ENCODE measurements at places on chromosomes 3 and 15. TPM values are rescaled to one million over a fixed set of nuclear protein-coding genes. Genes with fewer than 3 reads are reported as not detected.

DNA sequence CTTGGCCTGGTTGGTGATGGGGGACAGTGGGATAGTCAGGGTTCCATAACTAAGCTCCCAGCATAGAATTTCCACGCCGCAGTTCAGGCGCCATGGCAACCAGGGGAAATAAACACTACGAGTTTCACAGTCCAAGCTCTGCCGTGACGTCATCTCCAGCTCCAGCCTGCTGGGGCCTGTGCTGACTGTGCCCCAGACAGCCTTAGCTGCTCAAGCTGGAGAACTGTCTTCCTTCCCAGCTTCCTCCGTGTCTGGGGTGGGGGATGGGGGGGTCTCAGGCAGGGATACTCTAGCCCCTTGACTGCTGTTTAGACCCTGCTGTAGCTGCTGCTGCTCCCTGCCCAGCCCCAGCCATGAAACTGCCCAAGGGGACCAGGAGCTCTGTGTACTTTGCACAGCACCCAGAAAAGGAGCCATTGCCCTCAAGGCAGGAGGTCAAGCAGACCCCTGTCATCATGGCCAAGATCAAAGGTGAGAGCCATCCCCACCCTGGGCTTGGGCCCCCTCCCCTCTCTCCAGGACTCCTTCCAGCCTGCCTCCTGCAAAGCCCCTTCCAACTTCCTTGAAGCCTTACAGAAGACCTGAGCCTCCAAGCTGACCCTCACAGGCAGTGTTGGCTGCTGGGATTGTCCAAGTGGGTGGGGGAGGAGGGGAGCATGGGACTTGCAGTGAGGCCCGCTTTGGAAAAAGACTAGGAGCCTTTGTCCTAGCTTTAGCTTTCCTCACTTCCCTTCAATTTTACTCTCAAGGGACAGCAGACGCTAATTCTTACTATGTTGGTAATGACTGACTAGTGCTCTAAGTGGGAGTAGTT lies 11.4 kb upstream of the CSPG4 start:
- H3K36me3 ChIP-seq = no peaks in the 10 kb centered on the region
- DNase-seq = peak; percentile 80
- no peaks in the 10 kb centered on the region for H3K4me1 ChIP-seq
- no peak overlapping the region for H3K4me3 ChIP-seq

- DNase-seq = no peak
- no peak overlapping the region for H3K4me3 ChIP-seq
- no peak overlapping the region for H3K27ac ChIP-seq
- H3K27me3 ChIP-seq = no peaks in the 10 kb centered on the region
Observed at GRCh38 chr3:189394599-189395121, 222.9 kb downstream of the TPRG1 start.

GRCh38 chr3:169179321-169179720 lies 484.2 kb downstream of the MECOM start:
- no peaks in the 10 kb centered on the region for H3K4me1 ChIP-seq
- H3K27me3 ChIP-seq = no peaks in the 10 kb centered on the region
- H3K27ac ChIP-seq = no peak overlapping the region

DNA sequence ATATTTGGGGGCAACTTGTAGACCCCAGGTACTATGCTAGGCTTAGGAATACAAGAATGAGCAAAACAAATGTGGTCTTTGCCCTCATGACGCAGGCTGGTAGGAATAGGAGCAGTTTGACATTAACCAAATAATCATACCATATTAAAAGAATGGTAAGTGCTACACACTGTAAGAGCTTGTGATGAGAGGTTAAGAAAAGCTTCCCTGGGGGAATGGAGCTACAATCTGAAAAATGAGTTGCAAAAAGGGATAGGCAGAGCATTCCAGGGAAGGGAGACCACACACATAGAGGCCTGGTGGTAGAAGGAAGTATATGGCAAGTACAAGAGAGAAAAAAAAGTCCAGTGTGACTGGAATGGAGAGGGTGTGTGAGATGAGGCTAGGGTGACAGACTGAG lies 37.3 kb downstream of the TMOD3 start:
- peaks cover 9% of the 10 kb centered on the region for H3K36me3 ChIP-seq
- H3K27ac ChIP-seq = no peak overlapping the region
- no peaks in the 10 kb centered on the region for H3K27me3 ChIP-seq
- no peaks in the 10 kb centered on the region for H3K4me1 ChIP-seq
- no peak for DNase-seq

GRCh38 chr15:63628123-63628822 lies 31.1 kb downstream of the FBXL22 start:
- no peaks in the 10 kb centered on the region for H3K4me1 ChIP-seq
- DNase-seq = no peak
- no peaks in the 10 kb centered on the region for H3K27me3 ChIP-seq
- H3K36me3 ChIP-seq = peaks cover 9% of the 10 kb centered on the region

DNA sequence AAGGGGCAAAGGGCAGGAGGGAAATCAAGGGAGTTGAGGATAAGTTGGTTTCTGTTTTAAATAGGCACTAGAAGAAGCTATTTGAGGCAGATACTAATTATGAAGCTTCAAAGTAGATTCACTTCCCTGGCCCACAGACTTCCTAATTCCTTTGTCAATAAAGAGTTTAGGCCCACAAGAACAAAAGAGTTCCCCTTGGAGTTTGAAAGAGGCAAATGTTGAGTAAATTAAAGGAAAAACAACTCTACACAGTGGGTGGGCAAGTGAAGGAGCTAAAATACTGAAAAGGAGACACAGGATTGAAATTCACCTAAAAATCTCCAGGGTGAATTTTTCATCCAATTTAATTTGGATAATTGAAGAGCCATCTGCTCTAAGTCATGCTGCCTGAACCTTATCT lies 411.7 kb upstream of the RORA start:
- H3K27me3 ChIP-seq = no peaks in the 10 kb centered on the region
- H3K27ac ChIP-seq = no peak overlapping the region
- no peak overlapping the region for H3K4me3 ChIP-seq
- H3K36me3 ChIP-seq = no peaks in the 10 kb centered on the region
- no peaks in the 10 kb centered on the region for H3K4me1 ChIP-seq
- DNase-seq = no peak

DNA sequence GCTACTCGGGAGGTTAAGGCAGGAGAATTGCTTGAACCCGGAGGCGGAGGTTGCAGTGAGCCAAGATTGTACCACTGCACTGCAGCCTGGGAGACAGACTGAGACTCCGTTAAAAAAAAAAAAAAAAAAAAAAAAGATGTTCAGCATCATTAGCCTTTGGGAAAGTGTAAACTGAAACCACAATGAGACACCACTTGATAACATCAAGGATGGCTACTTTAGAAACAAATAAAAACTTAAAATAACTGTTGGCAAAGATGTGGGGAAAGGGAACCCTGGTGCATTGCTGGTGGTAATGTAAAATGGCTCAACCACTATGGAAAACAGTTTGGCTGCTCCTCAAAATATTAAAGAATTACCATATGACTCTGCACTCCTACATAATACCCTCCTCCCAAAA lies 1.9 kb downstream of the LEO1 start:
- no peak for DNase-seq
- no peaks in the 10 kb centered on the region for H3K36me3 ChIP-seq
- H3K4me3 ChIP-seq = no peak overlapping the region
- H3K27me3 ChIP-seq = no peaks in the 10 kb centered on the region
- H3K4me1 ChIP-seq = no peaks in the 10 kb centered on the region

DNA sequence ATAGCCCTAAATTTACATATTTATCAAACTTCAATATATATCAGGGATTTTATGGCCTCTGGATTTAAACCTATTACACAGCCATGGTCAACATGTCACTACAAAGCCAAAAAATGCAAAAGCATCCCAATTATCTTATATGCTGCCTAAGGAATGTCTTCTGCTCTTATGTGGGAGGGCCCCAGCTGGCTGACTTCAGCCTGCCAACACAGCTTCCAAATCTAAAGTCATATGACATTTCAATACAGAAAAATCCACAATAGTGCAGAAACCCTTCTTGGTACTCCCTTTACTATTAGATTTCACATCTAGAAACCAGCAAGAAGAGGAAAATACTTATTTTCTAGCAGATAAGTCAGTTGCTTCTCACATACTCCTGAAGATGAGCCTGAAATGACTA lies 6.4 kb downstream of the PFN2 start:
- H3K36me3 ChIP-seq = no peaks in the 10 kb centered on the region
- no peak for DNase-seq
- H3K27me3 ChIP-seq = no peaks in the 10 kb centered on the region
- peaks cover 4% of the 10 kb centered on the region for H3K4me1 ChIP-seq
- no peak overlapping the region for H3K4me3 ChIP-seq

DNA sequence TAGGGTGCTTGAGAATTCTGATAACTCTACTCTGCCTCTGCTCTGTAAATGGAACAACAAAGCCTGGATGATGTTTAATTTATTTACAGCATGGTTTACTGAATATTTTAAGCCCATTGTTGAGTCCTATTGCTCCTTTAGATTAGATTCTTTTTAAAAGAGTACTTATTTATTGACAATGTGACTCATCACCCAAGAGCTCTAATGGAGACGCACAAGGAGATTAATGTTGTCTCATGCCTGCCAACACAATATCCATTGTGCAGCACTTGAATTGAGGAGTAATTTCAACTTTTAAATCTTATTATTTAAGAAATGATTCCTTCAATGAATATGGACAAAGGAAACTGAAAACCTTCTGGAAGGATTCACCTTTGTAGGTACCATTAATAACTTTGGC lies 691.4 kb downstream of the ZBBX start:
- no peak overlapping the region for H3K4me3 ChIP-seq
- no peaks in the 10 kb centered on the region for H3K36me3 ChIP-seq
- no peak overlapping the region for H3K27ac ChIP-seq
- no peak for DNase-seq
- no peaks in the 10 kb centered on the region for H3K4me1 ChIP-seq
- no peaks in the 10 kb centered on the region for H3K27me3 ChIP-seq

DNA sequence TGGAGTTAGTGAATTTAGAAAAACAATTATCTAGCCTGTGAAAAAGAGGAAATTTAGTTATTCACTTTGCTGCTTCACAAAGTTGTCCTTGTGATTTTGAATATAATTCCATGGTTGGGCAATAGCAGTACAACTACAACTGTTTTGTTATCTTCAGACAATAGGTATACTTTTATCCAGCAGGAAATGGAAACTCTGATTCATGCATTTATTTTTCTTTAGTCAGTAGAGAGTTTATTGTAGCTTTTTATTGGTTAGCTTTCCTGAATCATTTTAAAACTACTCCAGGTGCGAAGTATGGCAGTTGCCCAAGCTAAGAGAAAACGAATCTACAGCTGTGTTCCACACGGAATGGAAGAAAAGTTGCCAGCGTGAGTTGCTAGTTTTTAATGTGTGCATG lies 80.3 kb downstream of the TM4SF4 start:
- H3K4me3 ChIP-seq = no peak overlapping the region
- peak; percentile 71 for DNase-seq
- no peak overlapping the region for H3K27ac ChIP-seq

- H3K27me3 ChIP-seq = no peaks in the 10 kb centered on the region
- peak overlapping the region; percentile 75 for H3K4me3 ChIP-seq
- H3K36me3 ChIP-seq = no peaks in the 10 kb centered on the region
- H3K4me1 ChIP-seq = no peaks in the 10 kb centered on the region
- H3K27ac ChIP-seq = peak overlapping the region; percentile 84
Observed at GRCh38 chr15:94231723-94232468, 535 bp downstream of the MCTP2 start.

DNA sequence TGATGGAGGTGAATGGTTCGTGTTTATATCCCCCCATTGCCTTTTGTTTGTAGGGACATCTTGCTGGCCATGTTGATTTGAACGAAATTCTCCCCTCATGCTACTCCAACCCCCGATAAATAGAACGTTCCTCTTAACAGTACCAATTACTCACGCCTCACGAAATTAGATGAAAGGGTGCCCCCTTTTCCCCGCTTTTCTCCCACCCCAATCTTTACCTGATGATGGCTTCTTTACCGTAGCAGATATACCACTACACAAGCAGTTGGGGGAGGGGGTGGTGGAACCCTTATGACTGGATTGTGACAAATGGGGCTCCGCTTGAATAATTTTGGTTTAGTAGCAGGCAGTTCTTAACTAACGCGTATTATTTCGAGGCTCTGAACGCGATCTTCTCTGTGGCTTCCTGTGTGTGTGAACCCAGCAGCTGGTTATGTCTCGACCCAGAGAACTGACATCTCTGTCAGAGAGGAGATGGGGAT lies 1.1 kb downstream of the PIAS1 start:
- peak overlapping the region; percentile 97 for H3K4me3 ChIP-seq
- DNase-seq = peak; percentile 26

DNA sequence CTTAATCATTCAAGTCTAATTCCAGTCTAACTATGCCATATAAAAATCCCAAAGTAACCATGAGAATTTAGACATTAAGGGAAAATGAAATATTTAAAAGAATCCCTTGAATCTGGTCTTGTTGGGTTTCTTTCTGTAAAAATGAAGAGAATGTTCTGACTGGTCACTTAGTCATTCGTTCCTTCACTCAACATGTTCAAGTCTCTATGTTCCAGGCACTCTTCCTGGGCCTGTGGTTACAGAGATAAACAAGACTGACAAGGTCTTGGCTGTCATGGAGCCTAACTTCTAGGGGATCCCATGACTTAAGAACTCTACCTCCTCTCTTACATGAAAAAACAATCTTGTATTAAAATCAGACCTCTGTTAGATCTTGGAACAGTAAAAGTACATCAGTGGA lies 638.6 kb upstream of the TBL1XR1 start:
- no peak for DNase-seq
- no peaks in the 10 kb centered on the region for H3K36me3 ChIP-seq
- H3K4me3 ChIP-seq = no peak overlapping the region
- H3K27me3 ChIP-seq = no peaks in the 10 kb centered on the region
- no peak overlapping the region for H3K27ac ChIP-seq

GRCh38 chr3:67642190-67642589 lies 12.2 kb downstream of the SUCLG2 start:
- no peak overlapping the region for H3K27ac ChIP-seq
- no peaks in the 10 kb centered on the region for H3K27me3 ChIP-seq
- no peak for DNase-seq
- H3K36me3 ChIP-seq = no peaks in the 10 kb centered on the region
- no peaks in the 10 kb centered on the region for H3K4me1 ChIP-seq

GRCh38 chr15:78208341-78208844 lies 26.0 kb downstream of the ACSBG1 start:
- no peak for DNase-seq
- peak overlapping the region; percentile 82 for H3K27ac ChIP-seq
- H3K4me3 ChIP-seq = no peak overlapping the region
- H3K27me3 ChIP-seq = no peaks in the 10 kb centered on the region

DNA sequence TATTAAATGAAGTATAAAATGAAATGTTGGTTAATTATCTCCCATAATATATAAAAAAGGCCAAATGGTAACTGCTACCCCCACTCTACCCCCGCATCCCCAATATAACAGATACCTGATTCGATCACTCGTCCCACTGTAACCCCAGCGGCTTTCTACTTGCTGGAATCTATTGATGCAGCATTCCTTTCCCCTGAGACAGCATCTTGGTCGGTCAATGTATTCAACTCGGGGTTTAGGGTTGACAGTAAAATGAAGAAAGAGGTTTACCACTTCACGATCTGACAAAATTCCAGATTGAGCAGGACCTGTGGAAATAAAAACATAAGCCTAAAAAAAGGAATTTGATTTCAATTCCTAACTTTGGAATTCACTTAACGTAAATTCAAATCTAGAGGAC lies 18.6 kb upstream of the C15orf40 start:
- H3K27ac ChIP-seq = no peak overlapping the region
- H3K36me3 ChIP-seq = peaks cover 4% of the 10 kb centered on the region
- no peaks in the 10 kb centered on the region for H3K4me1 ChIP-seq

GRCh38 chr15:96183514-96183850 lies 147.0 kb upstream of the NR2F2 start:
- H3K27me3 ChIP-seq = no peaks in the 10 kb centered on the region
- H3K36me3 ChIP-seq = no peaks in the 10 kb centered on the region
- H3K27ac ChIP-seq = no peak overlapping the region
- H3K4me1 ChIP-seq = no peaks in the 10 kb centered on the region
- no peak overlapping the region for H3K4me3 ChIP-seq
- DNase-seq = no peak

The PCSK6 gene
- total RNA-seq = 4.4 TPM

The SAMMSON gene
- 0.14 TPM for total RNA-seq

The NR2E3 gene
- 2.1 TPM for total RNA-seq

The FANCD2OS gene
- total RNA-seq = 1.1 TPM

The SNAPC5 gene
- total RNA-seq = 27.0 TPM

The CCDC39 gene
- total RNA-seq = 3.0 TPM

The CYP11A1 gene
- 0.87 TPM for total RNA-seq

The ASB14 gene
- total RNA-seq = not detected

Data from prostate gland (tissue), 2 donors.